ENCODE measurements at places on chromosomes 6 and 20.
A peak's percentile ranks its signal among the peaks of the same experiment; 100 is the strongest.

- DNase-seq, result no peak
Measured at GRCh38 chr6:93801101-93801847, 381.9 kb upstream of the EPHA7 start.

- DNase-seq, result peak; percentile 39
Measured at GRCh38 chr6:112029045-112029822, 24.7 kb upstream of the CCN6 start.

GRCh38 chr20:19973961-19974629 lies 43.1 kb upstream of the NAA20 start:
- no peak for DNase-seq

- DNase-seq, result peak; percentile 38
Measured at GRCh38 chr20:63700199-63701050, 4.0 kb downstream of the TNFRSF6B start.

GRCh38 chr20:62200491-62201172 lies 17.8 kb downstream of the MTG2 start:
- DNase-seq, result no peak

GRCh38 chr6:110756817-110757216 lies 58.5 kb downstream of the CDK19 start:
- no peak for DNase-seq

Measured in SK-N-SH (cell line).